Caco-2 (cell line): ENCODE measurements at places on chromosomes 16 and 17.
A peak's percentile ranks its signal among the peaks of the same experiment; 100 is the strongest.

GRCh38 chr17:47804461-47804860 is 17.1 kb downstream of the OSBPL7 start:
- no peak for DNase-seq

GRCh38 chr16:88854306-88855111 is 2.2 kb downstream of the GALNS start:
- no peak for DNase-seq

DNA sequence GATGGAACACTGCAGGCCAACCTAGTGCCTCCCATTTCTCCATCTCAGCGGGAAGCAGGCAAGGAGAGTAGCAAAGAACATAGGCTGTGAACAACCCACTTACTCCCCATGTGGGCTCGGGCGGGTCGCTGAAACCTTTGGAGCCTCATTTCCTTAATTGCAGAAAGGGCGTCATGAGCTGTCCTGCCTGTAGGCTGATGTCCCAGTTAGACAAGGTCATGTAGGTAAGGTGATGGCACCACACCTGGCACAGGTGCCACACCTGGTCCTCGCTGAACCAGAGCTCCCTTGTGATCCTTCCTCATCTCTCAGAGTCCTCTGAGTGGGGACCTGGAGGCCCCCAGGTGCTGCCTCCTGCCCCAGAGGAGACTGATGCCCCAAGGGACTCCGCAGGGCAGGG is 22.9 kb downstream of the ABCC3 start:
- DNase-seq = no peak

DNA sequence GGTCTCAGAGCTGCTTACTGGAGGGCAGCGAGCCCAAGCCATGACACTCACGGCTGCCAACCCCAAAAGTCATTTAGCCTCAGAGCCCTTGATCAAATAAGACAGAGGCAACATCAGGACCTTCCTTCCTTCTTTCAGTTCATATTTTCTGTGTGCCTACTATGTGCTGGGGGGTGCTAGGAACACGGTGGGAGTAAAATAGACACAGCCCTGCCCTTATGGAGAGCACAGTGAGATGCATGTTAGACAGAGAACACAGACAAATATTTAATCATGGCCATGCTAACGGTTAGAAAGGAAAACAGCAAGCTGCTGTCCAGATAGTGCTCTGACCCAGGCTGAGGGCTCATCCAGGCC is 4.5 kb upstream of the BRD7 start:
- no peak for DNase-seq

DNA sequence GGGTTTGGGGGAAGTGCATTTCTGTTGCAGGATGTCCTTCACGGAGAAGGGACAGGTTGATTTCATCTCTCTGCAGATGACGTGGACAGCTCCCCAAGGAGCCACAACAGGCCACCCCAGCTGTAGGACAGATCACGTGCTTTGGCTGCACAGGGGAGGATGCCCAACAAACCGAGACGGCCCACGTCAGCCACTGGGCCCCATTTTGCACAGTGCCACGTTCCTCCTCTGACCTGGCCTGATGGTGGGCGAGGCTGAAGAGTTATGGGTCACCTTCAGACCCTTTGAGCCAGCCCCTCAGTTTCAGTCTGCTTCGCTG is 9.0 kb upstream of the RHBDL3 start:
- DNase-seq = no peak

DNA sequence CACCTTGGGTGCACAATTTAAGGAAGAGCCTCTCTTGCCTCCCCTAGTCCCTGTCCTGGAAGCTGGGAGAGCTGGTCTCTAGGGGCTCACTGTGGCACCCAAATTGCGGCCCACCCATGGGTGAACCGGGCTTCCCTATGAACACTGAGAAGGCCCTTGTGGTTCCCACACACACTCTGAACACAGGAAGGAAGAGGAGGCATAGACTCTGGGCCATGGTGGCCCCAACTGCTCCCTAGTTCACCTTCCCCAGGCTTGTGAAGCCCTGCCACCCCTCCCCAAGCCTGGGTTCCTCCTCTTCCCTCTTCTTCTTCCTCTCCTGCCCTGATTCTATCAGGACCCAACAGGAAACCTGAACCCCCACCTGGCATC is 10.5 kb downstream of the SREBF1 start:
- DNase-seq = no peak

GRCh38 chr16:89785523-89786155 is 30.8 kb downstream of the FANCA start:
- no peak for DNase-seq

- DNase-seq = no peak
These were observed 6.2 kb upstream of the GSE1 start for GRCh38 chr16:85606904-85607303.

- no peak for DNase-seq
These were observed 444.3 kb upstream of the HSBP1 start for GRCh38 chr16:83363521-83363920.

DNA sequence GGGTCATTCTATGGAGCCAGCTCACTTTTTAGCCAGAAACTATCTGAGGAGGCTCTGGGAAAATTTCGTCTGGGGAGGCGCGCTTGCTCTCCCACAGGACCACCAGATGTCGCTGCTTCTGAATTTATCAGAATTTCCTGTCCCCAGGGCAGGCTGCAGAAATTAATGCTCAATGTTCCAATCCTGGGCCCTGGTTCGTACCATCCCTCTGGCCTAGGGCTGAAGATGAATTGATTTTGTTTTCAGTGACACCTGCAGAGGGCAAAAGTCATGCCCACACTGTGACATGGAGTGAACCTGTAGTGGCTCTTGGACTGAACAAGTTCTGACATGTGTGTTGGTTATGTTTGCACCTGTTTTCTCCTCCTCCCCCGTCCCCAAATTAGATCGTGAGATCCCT is 482.6 kb downstream of the NPIPA7 start:
- DNase-seq = peak; percentile 57

GRCh38 chr17:79361873-79362771 is 248.7 kb downstream of the RBFOX3 start:
- no peak for DNase-seq

GRCh38 chr17:15662681-15663080 is 21.4 kb downstream of the TRIM16 start:
- no peak for DNase-seq

GRCh38 chr17:48663134-48663924 is 37.2 kb upstream of the HOXB9 start:
- peak; percentile 38 for DNase-seq

DNA sequence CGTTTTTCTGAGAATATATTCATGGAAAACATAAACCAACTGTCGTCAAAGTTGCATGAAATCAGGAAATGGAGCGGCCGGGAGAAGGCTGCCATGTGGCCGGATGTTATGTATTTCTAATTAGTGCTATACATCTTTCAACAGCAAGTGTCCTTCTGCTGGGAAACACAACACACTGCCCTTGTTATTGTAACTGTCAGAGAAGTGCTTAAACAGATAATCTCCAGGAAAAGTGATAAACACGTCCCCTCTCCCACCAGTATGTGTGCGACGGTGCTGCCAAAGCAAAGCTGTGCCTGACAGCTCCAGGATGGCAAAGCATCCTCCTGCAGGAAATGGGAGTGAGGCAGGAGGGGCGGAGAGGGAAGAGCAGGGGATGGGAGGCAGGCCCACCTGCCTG is 111.8 kb downstream of the SMG6 start:
- no peak for DNase-seq

DNA sequence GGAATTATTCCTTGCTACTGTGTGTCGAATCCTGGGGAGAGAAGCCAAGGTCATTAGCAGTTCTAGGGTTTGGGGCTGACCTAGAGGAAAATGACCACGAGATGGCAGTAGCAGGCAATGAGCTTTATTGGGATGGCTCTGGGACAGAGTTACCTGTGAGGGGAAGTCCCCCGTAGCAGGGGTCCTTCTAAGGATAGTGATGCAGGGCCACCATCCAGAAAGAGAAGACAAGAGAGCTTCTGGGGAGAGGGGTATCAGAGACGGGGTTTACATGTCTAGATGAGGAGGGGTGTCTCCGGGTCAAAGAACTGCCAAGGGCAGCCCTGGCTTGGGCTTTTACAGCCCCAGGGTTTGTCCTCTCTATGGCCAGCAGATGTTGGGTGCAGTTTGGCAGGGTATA is 6.4 kb upstream of the GGT6 start:
- peak; percentile 62 for DNase-seq

GRCh38 chr17:16406742-16407674 is 8.4 kb upstream of the TRPV2 start:
- DNase-seq = peak; percentile 64

GRCh38 chr16:2710021-2710710 is 9.9 kb downstream of the PRSS27 start:
- DNase-seq = no peak

- no peak for DNase-seq
These were observed 16.2 kb downstream of the RPH3AL start for GRCh38 chr17:336110-337021.

DNA sequence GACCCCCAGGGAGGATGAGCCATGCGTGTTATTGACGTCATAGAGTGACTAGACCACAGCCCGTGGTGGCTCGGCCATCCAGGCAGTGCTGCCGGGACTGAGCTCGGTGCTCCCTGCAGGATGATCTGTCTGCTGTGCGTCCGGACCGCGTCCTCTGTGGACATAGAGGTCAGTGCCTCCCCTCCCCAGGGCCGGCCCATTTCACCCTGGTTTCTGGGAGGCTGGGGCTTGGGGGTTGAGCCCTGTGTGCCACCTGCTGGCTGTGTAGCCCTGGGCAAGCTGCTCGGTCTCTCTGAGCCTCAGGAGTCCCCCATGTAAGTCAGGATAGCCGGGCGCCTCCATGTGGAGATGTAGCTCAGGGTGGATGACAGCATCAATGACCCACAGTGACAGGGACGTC is 8.3 kb downstream of the TSC2 start:
- no peak for DNase-seq

DNA sequence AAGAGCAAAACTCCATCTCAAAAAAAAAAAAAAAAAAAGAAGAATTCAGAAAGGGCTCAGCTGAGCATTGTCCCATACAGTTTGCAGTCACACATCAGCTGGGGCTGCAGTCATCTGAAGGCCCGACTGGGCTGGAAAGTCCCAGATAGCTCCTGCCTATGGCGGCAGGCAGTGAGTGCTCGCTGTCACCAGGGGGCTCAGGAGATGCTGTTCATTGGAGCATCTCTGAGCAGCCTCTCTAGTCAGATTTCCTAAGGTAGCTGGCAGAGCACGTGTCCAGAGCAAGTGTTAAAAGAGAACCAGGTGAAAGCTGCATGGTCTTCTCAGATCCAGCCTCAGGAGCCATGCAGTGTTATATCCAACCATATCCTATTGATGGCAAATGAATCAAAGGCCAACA is 75.8 kb downstream of the WSCD1 start:
- DNase-seq = peak; percentile 4

GRCh38 chr16:47732122-47732521 is 271.0 kb downstream of the PHKB start:
- DNase-seq = no peak

DNA sequence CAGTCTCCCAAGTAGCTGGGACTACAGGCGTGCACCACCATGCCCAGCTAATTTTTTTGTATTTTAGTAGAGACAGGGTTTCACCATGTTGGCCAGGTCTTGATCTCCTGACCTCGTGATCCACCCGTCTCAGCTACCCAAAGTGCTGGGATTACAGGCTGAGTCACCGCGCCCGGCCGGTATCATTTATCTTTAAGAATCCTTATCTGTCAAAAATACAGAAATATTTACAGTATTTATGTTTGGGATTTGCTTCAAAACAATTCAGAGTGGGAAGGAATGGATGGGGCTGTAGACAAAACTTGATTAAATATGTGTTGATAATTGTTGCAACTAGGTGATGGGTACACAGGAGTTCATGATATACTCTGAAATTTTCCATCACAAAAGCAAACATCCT is 2.9 kb downstream of the BECN1 start:
- DNase-seq = no peak

DNA sequence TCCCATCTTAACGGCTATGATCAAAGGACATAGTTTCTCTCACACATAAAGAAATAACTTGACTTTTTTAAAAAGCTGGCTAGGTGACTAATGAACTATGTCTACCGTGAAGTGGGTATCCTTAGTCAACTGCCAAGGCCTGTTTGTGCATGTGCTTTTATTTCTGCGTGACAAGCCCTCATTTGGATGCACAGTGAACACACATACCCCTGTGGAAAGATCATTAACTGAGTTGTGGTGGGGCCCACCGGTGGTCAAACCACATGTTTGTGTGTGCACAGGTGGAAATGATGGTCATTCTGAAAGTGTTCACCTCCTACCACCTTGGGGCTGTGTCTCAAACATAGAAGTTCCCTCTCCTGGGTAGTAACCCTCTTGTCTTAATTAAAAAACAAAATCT is 256.1 kb upstream of the SALL1 start:
- no peak for DNase-seq

- no peak for DNase-seq
These were observed 193.7 kb upstream of the TBX2 start for GRCh38 chr17:61205931-61206330.

- no peak for DNase-seq
These were observed 6.5 kb downstream of the PSME3IP1 start for GRCh38 chr16:57179215-57179828.

DNA sequence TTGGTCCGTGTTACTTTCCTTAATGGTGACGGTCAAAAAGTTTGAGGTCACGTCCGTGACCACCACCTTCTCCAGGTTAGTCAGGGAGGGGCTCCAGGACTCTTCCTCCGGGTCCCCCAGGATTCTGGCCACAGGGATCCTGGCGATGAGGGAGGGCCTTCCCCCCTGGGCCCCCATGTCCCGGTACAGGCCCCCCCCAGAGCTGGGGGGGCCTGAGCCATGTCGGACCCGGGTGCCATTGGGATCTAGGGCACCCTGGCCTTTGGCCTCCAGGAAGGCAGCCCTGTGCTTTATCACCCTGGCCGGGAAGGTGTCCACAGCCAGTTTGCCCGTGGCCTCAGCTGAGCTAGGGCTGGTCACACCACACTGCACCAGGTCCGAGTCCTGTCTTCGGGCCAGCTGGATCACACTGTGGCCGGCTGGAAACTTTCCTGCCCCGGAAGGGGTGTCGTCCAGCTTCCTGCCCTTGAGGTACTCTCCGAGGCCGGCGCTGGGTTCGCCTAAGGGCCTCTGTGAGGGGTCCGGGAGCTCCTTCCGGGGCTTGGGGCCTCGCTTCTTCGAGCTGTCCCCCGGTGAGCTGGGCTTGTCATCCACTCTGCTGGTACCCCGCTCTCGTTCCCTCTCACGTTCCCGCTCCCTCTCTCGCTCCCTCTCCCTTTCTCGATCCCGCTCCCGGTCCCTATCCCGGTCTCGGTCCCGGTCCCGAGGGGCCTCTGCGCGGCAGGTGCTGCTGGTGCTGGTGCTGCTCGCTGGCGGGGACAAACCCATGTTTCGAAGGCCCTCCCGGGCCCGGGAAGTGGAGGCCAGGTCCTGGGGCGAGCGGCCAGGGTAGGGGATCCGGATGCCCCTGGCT is 2.0 kb downstream of the CBX8 start:
- no peak for DNase-seq
